ENCODE measurements at places on chromosomes 3 and 15. TPM values are rescaled to one million over a fixed set of nuclear protein-coding genes. Genes with fewer than 3 reads are reported as not detected.

DNA sequence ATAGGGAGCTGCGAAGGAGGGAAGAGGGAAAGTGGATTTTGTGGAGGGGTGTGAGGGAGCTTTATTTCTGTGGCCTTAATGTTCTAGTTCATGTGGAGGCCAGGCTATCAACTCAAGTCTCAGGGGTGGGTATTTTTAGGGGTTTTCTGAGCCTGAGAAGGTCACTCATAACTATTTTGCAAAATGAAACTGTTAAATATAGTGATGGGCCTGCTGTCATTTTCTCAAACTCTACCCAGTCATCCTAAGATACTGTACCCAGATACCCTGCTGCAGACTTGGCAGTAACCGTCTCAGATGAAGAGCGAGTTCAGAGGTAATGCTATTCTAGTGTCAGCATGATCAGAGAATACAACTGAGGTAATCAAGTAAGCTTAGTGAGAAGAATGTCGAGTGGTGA, 545.0 kb upstream of the TBL1XR1 start:
- no peak for DNase-seq

Gene LINGO1
- 0.96 TPM for total RNA-seq

Gene SH3BP5
- 8.8 TPM for total RNA-seq

- no peak for DNase-seq
Measured at GRCh38 chr3:73094129-73094528, 32.7 kb downstream of the EBLN2 start.

- no peak for DNase-seq
Measured at GRCh38 chr3:107992976-107993684, 97.7 kb downstream of the CD47 start.

DNA sequence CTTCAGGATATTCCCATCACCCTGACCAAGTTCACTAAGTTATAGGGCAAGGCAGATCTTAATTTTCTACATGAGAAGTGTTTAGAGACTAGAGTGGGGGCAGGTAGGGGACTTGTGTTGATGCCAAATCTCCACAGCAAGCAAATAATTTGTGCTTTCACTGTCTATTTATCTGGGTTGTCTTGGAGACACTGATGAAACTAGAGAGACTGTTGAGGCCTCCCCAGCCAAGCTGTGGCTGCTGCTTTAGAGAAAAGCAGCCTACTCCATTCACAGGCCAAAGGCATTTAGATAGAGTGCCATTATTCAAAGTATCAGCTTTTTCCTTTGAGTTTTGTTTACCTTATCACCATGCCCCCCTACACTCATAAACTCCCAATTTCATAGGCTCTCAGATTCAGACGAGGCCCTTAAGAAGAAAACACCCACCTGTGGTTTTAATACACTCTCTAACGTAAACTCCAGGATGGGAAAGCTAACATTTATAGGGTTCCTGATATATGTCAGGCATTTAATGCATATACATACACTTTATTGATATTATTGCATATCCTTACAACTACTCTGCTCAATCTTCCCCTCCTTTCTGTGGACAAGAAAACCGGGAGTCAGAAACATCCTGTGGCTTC, 130.4 kb upstream of the FOXB1 start:
- DNase-seq = no peak

Gene FOXL2
- total RNA-seq = not detected

Gene ADAMTSL3
- total RNA-seq = 11.9 TPM
